Astrocyte of the cerebellum (primary cell): ENCODE measurements at places on chromosomes 7 and 10.
A peak's percentile ranks its signal among the peaks of the same experiment; 100 is the strongest.

DNA sequence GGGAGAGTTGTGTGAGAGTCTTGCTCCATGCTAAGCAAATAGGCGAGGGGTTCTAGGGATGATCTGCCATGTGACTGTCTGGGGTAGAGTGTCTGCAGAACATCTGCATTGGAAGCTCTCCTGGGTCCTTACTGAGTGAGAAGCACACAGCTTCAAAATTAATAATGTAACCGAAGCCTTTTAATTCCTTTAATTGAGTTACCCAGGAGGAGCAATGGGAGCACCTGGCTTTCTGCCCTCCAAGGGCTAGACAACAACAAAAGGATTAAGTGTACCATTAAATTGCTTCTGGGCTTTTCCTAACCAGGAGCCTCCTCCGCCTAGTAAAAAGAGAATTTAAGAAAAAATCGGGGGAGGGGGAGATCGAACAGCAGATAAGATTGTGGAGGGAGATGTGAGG is 102.0 kb upstream of the TBX20 start:
- no peak for DNase-seq

- DNase-seq = no peak
Observed at GRCh38 chr7:48252995-48253394, 81.7 kb downstream of the ABCA13 start.

- DNase-seq = peak; percentile 92
Observed at GRCh38 chr7:79420464-79420863, 33.0 kb downstream of the MAGI2 start.

DNA sequence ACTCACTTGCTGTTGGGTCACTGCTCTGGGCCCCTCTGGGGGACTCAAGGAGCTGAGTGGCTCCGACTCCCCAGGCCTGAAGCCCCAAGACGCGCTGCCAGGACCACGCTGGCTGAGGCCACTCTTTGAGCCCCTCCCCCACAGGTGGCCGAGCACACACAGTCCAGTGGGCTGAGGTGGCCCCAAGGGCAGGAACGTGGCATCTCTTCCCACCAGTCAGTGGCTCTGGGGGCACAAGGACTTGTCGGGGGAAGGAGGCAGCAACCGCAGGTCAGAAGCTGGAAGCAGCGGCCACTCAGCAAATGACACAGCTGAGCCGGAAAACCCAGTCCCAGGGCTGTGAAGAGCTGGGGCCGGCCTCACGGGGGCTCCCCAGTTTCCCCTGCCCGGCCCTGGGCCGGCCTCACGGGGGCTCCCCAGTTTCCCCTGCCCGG is 24.1 kb downstream of the GRIFIN start:
- DNase-seq = no peak

- no peak for DNase-seq
Observed at GRCh38 chr10:115044891-115045290, 48.3 kb upstream of the ATRNL1 start.

GRCh38 chr10:69179089-69179742 is 818 bp upstream of the SUPV3L1 start:
- DNase-seq = no peak

GRCh38 chr10:7258948-7259523 is 151.8 kb downstream of the SFMBT2 start:
- DNase-seq = peak; percentile 19

- peak; percentile 4 for DNase-seq
Observed at GRCh38 chr7:70134029-70134770, 535.9 kb downstream of the AUTS2 start.

- no peak for DNase-seq
Observed at GRCh38 chr10:114990991-114991390, 53.0 kb downstream of the TRUB1 start.

- DNase-seq = peak; percentile 93
Observed at GRCh38 chr10:44180321-44181168, 204.4 kb downstream of the CXCL12 start.

GRCh38 chr10:103395754-103396066 is 565 bp downstream of the ATP5MK start:
- DNase-seq = no peak

DNA sequence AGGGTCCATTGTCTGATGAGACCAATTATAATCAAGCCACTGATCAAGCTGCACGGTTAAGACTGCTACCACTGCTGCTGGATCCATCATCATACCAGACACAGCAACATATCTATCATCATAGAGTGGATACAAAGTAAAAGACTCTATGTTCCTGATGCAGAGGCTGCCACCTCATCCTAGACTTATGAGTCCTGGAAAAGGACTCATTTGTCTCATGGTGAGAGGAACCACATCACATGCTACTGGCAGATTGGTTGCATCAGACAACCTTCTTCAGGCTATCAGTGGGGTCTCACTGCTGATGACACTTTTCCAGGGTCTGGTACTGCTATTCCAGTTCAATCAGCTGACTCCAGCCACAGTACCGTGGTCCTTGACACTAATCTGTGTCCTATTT is 79.0 kb downstream of the ABI1 start:
- DNase-seq = no peak
